ENCODE measurements at places on chromosomes 3 and 15.
A peak's percentile ranks its signal among the peaks of the same experiment; 100 is the strongest.

DNA sequence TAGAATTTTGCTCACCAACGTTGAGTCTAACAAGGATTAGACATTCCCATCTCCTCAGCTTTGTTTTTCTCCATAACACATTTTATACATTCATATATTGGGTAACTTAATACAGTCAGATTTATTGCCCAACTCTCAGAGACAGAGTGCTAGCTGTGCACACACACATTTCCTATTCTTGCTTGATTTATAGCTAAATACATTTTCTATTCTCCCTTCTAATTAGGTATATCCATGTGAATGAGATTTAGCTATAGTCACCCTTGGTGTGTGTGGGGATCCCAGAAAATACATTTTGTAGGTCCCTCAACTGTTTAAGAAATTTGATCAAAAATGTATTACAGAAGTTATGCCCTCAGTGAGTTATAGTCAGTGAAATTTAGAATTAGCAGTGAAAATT is 715.4 kb downstream of the NSUN3 start:
- DNase-seq, result no peak

GRCh38 chr3:42632146-42632545 is 21.4 kb upstream of the ZBTB47 start:
- peak; percentile 4 for DNase-seq

GRCh38 chr3:106309274-106309673 is 440.5 kb upstream of the CBLB start:
- DNase-seq, result no peak

GRCh38 chr15:40743485-40743901 is 11.6 kb downstream of the RMDN3 start:
- no peak for DNase-seq

GRCh38 chr3:159789742-159790635 is 198.6 kb upstream of the IL12A start:
- DNase-seq, result no peak

GRCh38 chr15:73741321-73741836 is 11.8 kb downstream of the INSYN1 start:
- no peak for DNase-seq

DNA sequence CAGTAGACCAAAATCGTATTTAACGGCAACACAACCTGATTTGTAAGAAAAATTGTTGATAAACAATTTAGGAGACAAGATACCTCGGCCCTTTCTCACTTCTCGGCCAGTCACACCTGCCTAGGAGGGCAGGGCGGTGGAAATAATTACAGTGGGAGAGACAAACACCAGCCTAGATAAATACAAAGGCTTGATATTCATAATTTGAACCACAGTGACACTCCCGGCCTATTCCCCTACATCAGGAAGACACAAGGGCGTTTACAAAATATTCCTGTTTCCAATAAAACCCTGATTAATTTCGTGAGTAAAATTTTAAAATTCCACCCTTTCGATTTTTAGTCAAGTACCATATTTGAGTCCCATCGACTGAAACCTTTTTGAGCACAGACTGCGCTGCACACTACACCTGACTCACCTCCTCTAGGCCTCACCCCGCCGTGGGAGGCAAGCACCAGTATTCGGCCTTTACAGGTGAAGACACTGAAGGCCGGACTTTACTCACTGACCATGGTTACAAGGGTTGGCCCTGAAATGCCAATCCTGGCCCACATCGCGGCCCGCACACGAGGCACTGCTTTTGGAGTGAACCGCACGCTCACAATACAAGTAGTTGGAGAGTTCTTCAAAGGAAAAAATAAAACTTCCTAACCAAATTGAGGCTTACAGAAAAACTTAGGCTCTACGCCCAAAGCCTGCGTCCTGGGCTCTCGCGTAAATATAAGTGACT is 794 bp downstream of the ARPP19 start:
- peak; percentile 75 for DNase-seq

- DNase-seq, result no peak
Measured at GRCh38 chr15:95894407-95894956, 436.0 kb upstream of the NR2F2 start.

DNA sequence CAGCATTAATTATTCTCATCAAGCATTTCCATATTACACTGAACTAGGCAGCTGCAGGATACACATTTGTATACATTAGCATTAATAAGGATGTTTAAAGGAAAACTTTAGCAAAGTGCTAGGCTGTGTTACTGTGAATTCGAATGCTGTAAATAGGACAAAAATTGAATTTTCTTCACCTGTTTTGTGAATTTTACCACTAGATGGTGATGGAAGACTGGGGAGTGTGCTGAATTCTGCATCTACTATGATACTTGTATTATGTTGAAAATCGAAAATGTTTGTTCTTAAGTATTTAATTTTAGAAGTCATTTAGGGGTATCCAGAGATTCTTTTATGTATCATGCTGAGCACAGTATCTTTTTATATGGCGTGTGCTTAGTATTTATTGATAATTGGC is 12.3 kb upstream of the P2RY14 start:
- peak; percentile 43 for DNase-seq

DNA sequence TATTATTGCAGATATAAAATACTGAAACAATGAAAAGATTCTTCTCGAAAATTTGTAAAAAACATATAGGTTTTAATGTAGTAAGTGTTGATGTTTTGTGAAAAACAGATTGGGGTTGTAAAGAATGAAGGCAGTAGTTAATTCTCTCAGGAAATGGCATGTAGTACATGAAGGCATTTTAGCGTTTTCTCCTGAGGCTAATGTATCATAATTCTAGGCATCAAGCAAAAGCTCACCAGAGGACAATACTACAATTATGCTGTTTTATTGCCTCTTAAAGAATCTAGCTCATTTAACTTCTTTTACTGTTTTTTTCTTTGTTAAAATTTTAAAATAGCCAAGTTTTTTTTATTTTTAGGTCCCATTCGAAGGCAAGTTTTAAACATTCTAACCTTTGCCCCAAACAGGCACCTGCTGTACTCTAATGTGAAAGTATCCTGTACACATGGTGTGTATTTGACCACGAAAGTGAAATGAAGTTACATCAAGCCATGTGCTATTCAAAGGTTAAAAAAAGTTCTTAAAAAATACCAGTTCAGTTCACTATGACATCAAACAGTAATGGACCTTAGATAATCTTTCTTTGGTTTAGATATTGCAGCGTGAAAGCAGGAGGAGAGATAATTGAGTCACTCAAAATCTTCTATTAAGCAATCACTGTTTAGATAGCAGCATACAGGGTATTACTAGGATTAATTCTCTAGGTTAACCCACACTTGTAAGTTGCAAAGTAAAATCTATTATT is 163.6 kb downstream of the ECT2 start:
- DNase-seq, result no peak

- DNase-seq, result no peak
Measured at GRCh38 chr3:128364291-128364690, 102.4 kb downstream of the DNAJB8 start.

GRCh38 chr3:21894459-21895340 is 143.7 kb upstream of the ZNF385D start:
- peak; percentile 39 for DNase-seq

GRCh38 chr3:99624496-99625236 is 13.7 kb upstream of the COL8A1 start:
- DNase-seq, result no peak

- DNase-seq, result no peak
Measured at GRCh38 chr3:38376098-38376816, 29.7 kb downstream of the XYLB start.

DNA sequence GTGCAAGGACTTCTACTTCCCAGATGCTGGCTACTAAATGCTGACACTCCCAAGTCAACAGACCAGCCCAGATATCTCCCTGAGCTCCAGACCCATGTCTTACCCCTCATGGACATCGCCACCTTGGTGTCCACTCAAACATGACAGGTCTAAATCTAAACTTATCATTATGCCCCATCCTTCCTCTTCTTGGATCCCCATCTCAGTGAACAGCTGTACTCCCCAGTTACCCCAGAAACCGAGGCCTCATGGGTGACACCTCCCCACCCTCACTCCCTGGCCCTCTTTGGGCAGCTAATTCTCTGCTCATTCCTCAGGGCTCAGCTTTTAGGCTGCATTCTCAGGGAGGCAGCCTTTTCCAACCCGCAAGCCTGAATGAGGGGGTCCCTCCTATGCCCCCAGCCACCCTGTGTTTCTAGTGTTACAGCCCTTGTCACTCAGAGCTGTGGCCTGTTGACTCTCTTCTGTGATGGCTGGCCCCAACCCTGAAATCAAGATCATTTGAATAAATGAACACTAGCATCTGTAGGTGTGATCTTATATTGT is 5.4 kb downstream of the EHD4 start:
- DNase-seq, result no peak

DNA sequence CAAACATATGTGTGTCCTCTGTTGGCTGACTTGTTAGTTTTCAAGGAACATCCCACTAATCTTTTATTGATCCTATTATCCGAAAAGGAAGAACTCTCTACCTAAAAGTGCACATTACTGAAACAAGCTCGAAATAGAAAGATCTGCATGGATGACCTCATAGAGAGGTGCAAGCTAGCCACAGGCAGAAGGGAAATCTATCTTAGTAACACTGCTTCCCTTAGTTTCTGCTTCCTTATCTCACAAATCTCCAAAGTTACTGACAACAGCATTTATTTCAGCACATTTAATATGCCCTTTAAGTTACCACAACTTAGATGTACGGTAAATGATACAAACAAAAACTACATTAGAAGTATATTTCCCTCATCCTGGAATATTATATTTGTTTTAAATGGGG is 285.1 kb upstream of the CCDC54 start:
- no peak for DNase-seq

DNA sequence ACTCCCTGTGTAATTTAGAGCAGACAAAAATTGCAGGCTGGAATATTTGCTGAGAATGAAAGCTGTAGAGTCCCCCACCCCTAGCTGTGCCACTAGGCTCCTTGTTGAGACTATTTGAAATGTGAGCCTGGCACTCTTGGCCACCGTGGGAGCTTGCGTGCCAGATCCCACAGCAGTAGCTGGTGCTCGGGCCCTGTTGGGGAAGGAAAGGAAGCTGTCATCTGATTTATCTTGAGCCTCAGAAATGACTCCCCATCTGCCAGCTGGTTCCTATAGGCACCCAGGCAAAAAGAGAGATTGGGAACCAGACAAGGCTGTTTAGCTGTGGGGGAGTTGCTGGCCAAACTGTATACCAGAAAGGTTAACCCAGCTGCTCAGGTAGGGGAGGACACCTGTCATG is 23.4 kb upstream of the CLEC3B start:
- no peak for DNase-seq

- no peak for DNase-seq
Measured at GRCh38 chr3:195210266-195210973, 60.5 kb downstream of the XXYLT1 start.

GRCh38 chr3:42498791-42499477 is 3.5 kb upstream of the VIPR1 start:
- no peak for DNase-seq

- no peak for DNase-seq
Measured at GRCh38 chr15:81473177-81473576, 99.2 kb upstream of the TMC3 start.

DNA sequence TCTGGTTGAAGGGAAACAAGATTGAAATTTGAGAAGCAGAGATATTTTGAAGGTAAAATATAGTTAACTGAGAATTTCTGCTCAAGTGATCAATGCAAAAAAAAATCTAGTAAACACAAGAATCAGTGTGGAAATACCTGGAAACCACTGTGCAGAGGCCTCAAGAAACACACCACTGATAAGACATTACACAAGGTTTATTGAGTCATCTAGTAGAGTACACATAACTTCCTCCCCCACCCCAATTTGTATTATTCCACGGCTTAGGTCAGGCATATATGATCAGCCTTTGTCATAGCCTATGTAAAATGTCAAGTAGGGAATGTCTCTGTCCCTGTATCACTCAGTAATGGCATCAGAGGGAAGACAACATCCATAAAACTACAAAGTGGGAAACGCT is 447.8 kb upstream of the BCHE start:
- DNase-seq, result no peak

DNA sequence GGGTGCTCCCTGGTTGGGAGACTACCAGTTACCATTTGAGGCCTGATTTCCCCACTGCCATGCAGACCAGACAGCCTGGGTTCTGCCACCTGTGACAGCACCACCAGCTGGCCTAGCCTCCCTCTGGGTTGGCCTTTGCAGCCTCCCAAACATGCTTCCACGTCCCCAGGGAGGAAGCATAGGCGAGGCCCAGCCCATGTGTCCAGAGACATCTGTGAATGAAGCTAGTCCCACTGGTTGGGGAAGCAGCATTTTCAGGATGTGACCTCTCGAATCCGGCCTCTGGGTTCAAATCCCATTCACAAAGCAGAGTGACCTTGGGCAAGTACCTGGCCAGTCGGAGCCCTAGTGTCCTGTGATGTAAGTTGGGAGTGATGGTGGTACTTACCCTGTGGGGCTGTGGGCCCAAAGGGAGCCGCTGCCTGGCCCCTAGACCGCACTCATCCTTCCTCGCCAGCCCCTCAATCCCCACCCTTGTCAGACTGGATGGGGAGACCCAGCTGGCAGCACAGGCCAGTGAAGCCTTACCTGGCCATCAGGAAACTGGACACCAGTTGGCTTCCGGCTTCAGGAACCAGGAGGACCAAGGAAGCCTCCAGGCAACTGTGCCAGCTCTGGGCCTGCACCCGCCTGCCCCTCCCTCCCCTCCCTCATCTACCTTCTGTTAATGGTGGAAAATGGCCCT is 6.0 kb downstream of the KLF15 start:
- DNase-seq, result no peak

- no peak for DNase-seq
Measured at GRCh38 chr3:153182501-153183293, 20.7 kb downstream of the RAP2B start.

DNA sequence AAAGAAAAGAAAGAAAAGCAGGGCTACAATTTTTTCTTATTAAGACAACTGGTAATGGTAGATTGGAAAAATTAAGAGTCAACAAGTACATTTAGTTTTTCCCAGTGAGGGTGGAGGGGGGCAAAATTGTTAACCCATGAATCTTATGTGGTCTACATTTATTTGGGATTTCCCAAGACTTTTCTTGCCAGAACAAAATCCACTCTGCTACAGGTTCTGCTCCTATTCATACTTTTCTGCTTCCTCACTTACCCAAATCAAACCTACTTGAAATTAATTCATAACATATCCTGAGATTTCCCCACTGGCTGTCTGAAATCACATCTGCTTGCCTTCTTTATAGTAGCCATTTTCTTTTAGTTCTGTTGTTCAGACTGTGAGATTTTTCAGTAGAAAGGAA is 41.1 kb downstream of the VGLL3 start:
- no peak for DNase-seq

GRCh38 chr3:146638718-146639117 is 33.6 kb upstream of the PLSCR5 start:
- DNase-seq, result peak; percentile 25

GRCh38 chr3:142445816-142446254 is 2.0 kb downstream of the XRN1 start:
- peak; percentile 39 for DNase-seq

DNA sequence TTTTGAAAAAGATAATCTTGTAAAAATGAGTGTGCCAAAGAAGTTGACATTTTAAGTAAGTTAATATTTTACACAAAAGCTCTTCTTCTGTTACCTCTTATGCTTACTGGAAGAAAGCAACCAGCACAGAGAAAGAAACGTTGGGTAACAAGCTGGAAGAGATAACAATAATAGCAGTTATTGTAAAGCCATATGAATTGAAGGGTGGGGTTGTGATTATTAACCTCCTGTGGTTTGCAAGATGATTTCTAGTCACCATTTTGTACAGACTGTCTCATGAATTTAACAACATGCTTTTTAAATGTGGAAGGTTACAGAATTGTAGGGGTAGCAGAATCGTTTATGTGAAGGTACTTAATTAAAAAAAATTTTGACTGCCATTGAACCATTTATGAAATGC is 9.2 kb downstream of the RAP2B start:
- DNase-seq, result no peak

All from kidney glomerular epithelial cell (primary cell).